ENCODE measurements at places on chromosomes 3 and 15. TPM values are rescaled to one million over a fixed set of nuclear protein-coding genes. Genes with fewer than 3 reads are reported as not detected.

- DNase-seq = no peak
These were observed at the start of gene RBPMS2 for GRCh38 chr15:64775551-64776401. Gene RBPMS2 (minus strand): TSS chr15:64775589. CDS start chr15:64775319, 270 bp downstream.

DNA sequence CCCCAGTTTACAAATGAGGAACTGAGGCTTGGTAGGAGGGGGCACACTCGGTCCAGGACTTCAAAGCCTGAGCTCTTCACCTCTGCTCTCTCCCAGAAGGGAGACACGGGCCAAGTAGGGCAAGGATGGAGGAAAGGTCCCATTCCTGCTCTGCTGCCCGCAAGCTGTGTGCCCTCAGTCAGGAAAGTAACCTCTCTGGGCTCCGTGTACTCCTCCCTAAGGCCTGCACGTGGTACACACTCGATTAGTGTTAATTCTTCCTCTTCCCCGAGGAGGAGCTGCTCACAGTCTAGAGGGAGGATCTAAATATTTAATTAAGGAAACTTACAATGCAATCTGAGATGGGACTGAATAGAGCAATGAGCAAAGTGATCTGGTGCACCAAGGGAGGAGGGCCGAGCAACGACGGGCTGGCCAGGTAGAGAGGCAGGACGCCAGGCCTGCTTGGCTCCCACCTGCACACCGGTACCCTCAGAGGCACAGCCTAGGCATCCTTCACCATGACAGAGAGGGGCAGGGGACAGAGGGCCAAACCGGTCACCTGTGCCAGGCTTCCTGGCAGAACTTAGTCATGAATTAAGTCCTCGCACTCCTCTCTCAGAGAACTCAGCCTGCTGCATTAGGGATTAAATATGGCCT, 47.2 kb upstream of the IQSEC1 start:
- no peak for DNase-seq

DNA sequence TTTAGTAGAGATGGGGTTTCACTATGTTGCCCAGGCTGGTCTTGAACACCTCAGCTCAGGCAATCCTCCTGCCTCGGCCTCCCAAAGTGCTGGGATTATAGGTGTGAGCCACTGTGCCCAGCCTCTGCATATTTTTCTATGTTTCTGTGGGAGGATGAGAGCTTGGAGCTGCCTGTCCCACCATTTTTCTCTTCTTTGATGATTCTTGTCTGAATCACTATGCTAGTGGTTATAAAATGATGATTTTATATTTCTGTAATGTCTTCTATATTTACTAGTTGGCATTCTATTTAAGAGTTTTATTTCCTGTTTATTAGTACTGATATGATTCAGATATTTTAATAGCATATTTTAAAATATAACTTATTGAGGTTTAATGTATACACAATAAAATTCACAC, 69.7 kb downstream of the CHCHD6 start:
- no peak for DNase-seq

DNA sequence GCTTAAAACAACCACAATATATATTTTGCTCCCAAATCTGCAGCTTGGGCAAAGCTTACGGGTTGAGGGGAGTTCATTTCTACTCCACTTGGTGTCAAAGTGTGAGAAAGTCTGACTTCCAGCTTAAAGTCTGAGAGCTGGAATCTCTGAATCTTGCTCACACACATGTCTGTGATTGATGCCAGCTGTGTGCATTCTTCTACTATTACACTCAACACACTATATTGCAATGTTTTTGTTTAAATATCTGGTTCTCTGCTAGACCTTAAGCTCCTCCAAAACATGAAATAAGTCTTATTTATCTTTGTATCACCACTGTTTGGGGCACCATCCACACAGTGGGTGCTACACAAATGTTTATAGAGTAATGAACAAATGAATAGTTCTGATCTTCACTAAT, 36.7 kb upstream of the SECISBP2L start:
- no peak for DNase-seq

DNA sequence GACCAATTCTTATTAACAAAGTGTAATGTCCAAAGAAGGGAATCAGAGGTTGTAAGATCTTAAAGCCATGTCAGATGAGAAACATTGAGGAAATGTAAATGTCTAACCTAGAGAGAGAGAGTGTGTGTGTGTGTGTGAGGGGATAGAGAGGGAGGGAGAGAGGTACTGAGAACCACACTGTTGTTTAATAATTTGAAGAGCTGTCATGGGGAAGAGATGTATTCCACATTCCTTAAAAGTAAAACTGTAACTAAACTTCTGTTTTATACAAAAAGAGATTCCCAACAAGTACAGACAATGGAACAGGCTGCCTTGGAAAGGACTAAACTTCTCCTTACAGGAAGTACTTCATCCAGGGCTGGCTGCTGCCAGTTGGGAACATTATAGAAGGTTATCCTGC, 68.9 kb upstream of the BOC start:
- no peak for DNase-seq

- DNase-seq = no peak
These were observed 99.2 kb downstream of the SLMAP start for GRCh38 chr3:57855281-57855680.

DNA sequence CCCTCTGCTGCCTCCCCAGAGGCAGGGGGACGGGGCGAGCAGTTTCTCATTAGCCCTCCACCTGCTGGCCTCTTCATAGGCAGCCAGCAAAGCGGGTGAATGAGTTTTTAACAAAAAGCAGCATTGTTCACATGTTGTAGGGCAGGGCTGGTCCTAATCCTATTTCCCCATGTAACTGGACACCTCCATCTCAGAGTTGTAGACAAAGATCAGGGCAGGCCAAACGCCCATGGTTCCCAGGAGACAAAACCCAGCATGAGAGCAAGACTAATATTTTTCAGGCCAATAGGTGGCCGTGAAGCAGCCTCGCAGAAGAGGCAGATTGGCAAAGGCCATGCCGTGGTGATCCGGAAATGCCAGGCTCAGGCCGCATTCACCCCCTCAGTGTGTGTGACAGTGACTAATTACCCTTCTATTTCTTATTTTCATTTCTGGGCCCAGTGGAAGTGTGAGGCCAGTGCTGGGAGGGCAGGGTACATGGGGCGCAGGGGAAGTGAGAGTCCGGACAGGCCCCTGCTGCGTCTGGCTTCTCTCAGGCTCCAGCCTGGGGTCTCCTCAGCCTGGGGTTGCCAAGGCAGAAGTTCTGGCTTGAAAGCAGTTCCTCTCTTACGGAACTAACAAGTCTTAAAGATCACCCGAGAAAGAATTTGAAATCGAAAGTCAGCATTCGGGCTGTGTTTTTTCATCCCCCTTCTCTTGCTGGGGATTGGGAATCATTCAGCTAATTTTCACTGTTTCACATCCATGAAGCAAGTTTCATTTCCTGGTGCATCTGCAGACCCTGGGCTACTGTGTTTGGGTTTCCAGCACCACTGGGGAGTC, 64.8 kb downstream of the BOC start:
- DNase-seq = peak; percentile 78

DNA sequence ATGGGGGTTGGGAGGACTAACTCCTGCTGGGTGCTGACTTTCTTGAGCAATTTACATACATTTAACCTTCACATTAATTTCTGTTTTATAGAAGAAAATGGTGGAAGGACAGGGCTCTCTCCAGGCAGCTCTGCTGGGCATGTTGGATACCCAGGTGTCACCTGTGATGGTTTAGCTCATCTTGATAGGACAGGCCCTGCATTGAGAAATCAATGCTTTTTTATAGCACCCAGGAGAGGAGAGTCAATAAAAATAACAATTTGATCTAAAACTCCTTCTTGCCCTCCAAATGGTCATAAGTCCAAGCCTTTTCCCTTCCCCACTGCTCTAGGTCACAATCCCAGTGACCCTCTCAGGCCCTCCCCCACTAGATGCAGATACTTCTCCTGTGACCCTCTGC, 48.3 kb upstream of the RBP1 start:
- no peak for DNase-seq

DNA sequence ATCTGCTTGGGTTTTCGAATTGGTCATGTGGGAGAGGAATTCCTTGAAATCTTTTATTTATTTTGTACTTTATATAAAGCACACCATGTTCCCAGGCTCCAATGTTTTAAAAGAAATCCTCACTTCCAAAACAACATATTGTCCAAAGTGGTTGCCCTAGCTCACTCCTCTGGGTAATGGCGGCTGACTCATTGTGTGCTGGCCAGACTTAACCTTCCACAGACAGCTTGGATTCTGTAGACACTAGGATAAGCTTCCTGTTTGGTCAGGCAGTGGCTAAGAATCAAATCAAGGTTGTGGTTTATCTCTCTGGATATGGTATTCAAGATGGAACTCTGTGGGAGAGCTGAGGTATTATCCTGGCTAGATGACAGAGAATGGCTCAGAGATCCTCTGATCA, 55.8 kb upstream of the FAM98B start:
- peak; percentile 76 for DNase-seq

Gene HMG20A
- 11.6 TPM for polyA plus RNA-seq

Gene CSPG4
- polyA plus RNA-seq = 45.1 TPM

Gene HDGFL3
- 68.1 TPM for polyA plus RNA-seq

Gene USP13
- 4.9 TPM for polyA plus RNA-seq
